ENCODE measurements at places on chromosomes 12 and 14.
A peak's percentile ranks its signal among the peaks of the same experiment; 100 is the strongest.

GRCh38 chr12:89977405-89978085, 268.9 kb upstream of the ATP2B1 start:
- DNase-seq, result no peak

- DNase-seq, result no peak
These were observed 166.4 kb upstream of the LMNTD1 start for GRCh38 chr12:25719505-25719904.

GRCh38 chr12:10612984-10613348, 443 bp downstream of the MAGOHB start:
- DNase-seq, result peak; percentile 74

GRCh38 chr12:101010896-101011295, 199.1 kb downstream of the SLC5A8 start:
- no peak for DNase-seq

- no peak for DNase-seq
These were observed 318.2 kb downstream of the NUAK1 start for GRCh38 chr12:105820429-105821125.

GRCh38 chr12:115984616-115985015, 292.9 kb downstream of the MED13L start:
- no peak for DNase-seq

GRCh38 chr12:106954462-106955376, 988 bp upstream of the TMEM263 start:
- peak; percentile 82 for DNase-seq

All from DMS53 (cell line).